ENCODE measurements at places on chromosomes 11 and 22.
A peak's percentile ranks its signal among the peaks of the same experiment; 100 is the strongest.

- no peak overlapping the region for H3K27ac ChIP-seq
- H3K27me3 ChIP-seq, result no peaks in the 10 kb centered on the region
- H3K36me3 ChIP-seq, result peaks cover 5% of the 10 kb centered on the region
- no peak for DNase-seq
Measured at GRCh38 chr11:65275906-65276305, 14.1 kb downstream of the POLA2 start.

- H3K27ac ChIP-seq, result no peak overlapping the region
- no peaks in the 10 kb centered on the region for H3K36me3 ChIP-seq
- no peaks in the 10 kb centered on the region for H3K27me3 ChIP-seq
- no peak for DNase-seq
- H3K4me1 ChIP-seq, result no peaks in the 10 kb centered on the region
Measured at GRCh38 chr11:76714493-76714892, 43.9 kb upstream of the LRRC32 start.

DNA sequence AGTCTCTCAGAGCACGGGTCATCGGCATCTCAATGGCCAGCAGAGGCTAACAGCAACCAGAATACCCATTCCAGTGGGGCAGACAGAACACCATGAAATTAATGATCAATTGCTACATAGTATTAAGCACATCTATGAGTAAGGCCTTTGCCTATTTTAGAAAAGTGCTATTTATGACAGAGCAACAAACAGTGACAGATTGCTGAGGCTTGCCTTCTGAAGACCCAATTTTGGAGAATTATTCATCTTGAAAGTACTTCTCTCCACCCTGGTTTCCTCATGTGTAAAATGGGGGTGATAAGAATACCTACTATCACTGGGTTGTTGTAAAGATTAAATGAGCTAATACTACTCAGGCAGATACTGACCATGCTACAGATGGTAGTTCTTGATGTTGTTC is 232.7 kb downstream of the TENM4 start:
- H3K4me3 ChIP-seq, result no peak overlapping the region
- H3K36me3 ChIP-seq, result no peaks in the 10 kb centered on the region
- H3K27ac ChIP-seq, result no peak overlapping the region

DNA sequence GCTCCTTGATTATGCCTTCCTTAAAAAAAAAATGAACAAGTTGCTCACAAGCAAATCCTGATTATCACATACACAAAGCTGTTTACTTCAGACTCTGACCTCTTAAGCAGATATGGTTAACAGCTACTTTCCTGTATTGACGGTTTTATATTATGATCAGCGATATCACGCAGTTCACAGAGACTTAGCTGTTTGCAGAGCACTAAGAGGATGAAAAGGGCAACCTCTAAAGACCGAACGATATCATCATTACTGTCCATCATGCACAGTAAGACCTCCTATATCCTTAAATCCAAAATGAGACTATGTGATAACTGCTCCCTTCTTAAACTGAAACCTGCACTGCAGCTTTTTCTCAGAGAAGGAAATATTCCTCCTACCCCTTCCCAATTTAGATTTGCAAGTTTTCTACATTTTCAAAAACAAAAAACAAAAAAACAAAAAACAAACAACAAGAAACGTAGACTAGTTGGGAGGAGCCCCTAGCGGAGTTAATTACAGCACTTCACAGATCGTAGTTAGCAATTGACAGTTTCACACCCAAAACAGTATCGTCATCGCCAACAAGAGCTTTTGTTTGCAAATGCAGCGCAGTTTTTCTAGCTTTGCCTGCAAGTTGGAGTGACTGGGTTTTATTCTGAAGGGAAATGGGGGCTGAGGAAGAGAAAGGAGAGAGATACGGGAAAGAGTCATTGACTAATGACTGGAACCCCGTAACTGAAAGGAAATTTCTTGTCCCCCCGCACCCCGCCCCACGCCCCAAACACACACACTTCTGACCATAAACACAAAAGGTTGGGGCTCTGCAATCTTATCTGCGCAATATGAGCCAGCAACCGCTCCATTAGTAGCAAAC is 1.2 kb downstream of the DDX6 start:
- H3K27me3 ChIP-seq, result no peaks in the 10 kb centered on the region
- peak overlapping the region; percentile 96 for H3K27ac ChIP-seq
- no peak for DNase-seq

DNA sequence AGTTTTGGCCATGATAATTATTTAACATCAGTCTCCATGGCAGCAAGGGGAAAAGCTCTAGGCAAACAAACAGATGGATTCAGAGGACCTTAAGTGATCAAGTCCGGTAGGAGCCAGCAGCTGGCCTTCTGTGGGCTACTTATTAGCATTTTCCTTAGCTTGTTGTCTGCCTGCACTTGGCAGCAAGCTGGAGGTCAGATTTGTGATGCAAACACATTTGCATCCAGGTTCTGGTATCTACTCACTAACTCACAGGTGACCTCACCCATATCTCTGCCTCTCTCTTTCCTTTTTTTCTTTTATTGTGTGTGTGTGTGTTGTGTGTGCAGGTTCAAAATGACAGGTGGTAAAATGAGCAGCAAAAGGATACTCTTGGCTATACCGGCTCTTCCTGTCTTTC is 32.3 kb downstream of the ARHGAP42 start:
- no peaks in the 10 kb centered on the region for H3K36me3 ChIP-seq
- DNase-seq, result no peak
- H3K4me3 ChIP-seq, result no peak overlapping the region
- H3K27ac ChIP-seq, result no peak overlapping the region
- H3K4me1 ChIP-seq, result peaks cover 16% of the 10 kb centered on the region

DNA sequence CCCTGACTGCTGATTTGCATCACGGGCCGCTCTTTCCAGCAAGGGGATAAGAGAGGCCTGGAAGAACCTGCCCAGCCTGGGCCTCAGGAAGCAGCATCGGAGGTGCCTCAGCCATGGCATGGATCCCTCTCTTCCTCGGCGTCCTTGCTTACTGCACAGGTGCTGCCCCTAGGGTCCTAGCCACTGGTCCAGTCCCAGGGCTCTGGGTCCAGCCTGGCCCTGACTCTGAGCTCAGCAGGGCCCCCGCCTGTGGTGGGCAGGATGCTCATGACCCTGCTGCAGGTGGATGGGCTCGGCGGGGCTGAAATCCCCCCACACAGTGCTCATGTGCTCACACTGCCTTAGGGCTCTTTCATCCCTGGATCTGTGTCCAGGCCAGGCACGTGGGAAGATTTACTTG is 7.0 kb upstream of the IGLL5 start:
- no peak for DNase-seq
- no peak overlapping the region for H3K4me3 ChIP-seq
- H3K27ac ChIP-seq, result no peak overlapping the region
- H3K36me3 ChIP-seq, result no peaks in the 10 kb centered on the region
- no peaks in the 10 kb centered on the region for H3K4me1 ChIP-seq
- no peaks in the 10 kb centered on the region for H3K27me3 ChIP-seq

- no peaks in the 10 kb centered on the region for H3K36me3 ChIP-seq
- no peak overlapping the region for H3K4me3 ChIP-seq
- H3K27me3 ChIP-seq, result no peaks in the 10 kb centered on the region
- no peak for DNase-seq
- peaks cover 22% of the 10 kb centered on the region for H3K4me1 ChIP-seq
Measured at GRCh38 chr11:86988351-86988881, 33.2 kb upstream of the FZD4 start.

DNA sequence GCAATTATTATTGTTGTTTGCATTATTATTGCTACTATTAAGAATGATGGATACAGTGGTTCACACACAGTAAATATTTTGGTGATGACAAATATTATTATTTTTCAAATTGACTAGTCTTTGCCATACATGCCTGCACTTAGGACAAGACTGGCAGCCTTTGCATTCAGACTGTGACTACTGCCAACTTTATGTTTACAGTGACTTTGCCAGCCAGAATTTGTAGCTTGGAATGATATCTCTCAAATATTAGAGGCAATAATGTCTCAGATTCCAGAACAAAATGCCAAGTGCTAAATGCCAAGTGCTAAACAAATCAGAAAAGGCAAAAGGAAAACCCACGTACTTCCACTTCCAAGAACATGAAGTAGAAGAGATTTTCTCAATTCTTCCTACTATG is 823.1 kb downstream of the DLG2 start:
- no peak for DNase-seq
- no peak overlapping the region for H3K4me3 ChIP-seq
- H3K27me3 ChIP-seq, result no peaks in the 10 kb centered on the region
- H3K27ac ChIP-seq, result no peak overlapping the region
- H3K36me3 ChIP-seq, result no peaks in the 10 kb centered on the region
- no peaks in the 10 kb centered on the region for H3K4me1 ChIP-seq

DNA sequence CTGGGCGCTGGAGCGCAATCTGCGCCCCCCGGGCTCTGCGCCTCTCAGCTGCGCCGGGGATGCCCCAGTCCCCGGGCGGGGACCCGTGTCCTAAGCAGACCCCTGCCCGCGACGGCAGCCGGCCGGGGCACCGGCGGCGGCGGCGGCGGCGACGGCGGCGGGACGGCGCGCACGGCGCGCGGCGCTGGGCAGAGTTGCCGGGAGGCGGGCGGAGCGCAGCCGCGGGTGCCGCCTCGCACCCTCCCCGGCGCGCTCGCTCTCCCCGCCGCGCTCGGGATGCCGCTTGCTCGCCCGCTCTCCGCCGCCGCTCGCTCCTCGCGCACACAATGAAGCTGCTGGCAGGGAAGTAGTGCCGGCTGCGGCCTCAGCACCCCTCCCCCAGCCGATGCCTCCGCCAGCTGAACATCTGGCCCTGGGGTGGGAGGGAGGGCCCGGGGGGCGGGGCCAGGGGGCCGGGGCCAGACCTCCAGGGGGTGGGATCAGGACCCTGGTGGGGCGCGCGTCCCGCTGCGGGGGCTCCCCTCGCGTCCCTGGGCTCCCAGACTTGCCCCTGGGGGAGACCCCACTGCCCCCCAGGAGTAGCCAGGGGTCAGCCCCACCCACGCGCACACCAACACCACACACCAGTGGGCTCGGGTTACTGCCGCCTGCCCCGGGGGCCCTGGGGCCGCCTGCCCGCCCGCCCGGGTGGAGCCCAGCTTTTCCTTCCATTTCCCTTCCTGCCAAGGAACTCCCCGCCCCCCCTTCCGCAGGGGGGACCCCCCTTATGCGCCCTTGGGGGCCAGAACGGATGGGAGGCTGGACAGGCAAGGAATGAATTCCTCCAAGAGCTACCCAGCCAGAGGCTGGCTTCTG is at the start of gene RCOR2:
RCOR2 (minus strand) TSS at position 328 of the 855 bp plus-strand sequence. CDS start 708 bp downstream, outside the sequence.
- peak within 1 kb of the TSS; percentile 73 for H3K4me3 ChIP-seq
- H3K27me3 ChIP-seq, result no peaks in the 10 kb centered on the region
- peaks cover 58% of the 10 kb centered on the region for H3K4me1 ChIP-seq

GRCh38 chr11:121067962-121068647 is 32.9 kb upstream of the TECTA start:
- H3K27ac ChIP-seq, result no peak overlapping the region
- H3K4me3 ChIP-seq, result no peak overlapping the region
- H3K27me3 ChIP-seq, result no peaks in the 10 kb centered on the region
- peaks cover 12% of the 10 kb centered on the region for H3K4me1 ChIP-seq
- DNase-seq, result no peak
- H3K36me3 ChIP-seq, result no peaks in the 10 kb centered on the region

DNA sequence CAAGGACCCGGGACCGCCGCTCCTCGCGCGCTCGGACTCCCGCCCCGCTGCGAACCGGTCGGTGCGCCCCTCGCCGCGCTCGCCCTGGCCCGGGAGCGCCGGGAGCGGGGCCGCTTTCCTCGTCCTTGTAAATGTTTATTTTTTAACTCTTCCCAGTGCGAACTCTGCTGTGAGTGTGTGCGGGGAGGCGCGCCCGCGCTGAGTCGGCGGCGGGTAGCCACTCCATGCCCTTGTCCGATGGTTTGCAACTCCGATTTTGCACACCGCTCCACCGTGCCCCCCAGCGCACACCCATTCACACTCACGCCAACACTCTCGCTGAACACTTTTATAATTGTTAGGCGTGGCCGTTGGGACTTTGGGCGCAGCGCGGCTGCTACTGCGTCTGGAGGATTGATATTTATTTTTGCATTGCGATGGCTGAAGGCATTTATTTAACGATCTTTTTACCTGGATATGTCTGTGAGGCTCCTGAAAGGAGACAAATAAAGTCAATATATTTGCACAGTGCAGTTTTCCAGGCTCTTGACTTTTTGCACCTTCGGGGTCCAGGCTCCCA is 1.0 kb downstream of the C11orf96 start:
- no peaks in the 10 kb centered on the region for H3K27me3 ChIP-seq
- no peaks in the 10 kb centered on the region for H3K36me3 ChIP-seq

DNA sequence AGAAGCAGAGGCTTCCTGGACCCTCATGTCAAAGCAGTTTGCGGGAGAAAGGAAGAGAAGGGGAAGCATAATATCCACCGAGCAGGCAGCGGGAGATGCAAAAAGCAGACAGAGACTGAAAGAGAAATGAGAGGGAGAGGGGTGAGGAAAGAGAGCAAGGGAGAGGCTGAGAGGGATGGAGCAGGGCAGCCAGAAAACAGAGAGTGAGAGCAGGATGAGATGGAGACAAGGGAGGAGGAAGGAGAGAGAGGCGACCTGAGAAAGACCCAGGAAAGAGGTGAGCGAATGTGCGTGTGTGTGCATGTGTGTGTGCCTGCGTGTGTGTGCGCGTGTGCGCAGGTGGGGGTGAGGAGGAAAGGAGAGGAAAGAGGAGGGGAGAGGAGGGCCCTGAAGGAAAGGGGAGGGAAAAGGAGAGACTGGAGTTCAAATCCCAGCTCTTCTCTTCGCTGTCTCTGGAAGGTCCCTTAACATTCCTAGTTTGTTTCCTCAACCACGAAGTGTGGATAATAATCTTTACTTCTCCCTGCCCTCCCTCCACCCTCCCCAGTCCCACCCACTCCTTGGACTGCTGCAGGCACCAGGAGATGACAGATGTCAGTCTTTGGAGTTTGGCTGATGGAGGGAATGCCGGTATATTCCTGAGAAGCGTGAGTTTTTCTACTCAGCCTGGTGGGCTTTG is 67.9 kb downstream of the ISX start:
- no peak for DNase-seq
- H3K4me1 ChIP-seq, result no peaks in the 10 kb centered on the region
- H3K27me3 ChIP-seq, result no peaks in the 10 kb centered on the region
- H3K27ac ChIP-seq, result no peak overlapping the region
- H3K36me3 ChIP-seq, result no peaks in the 10 kb centered on the region

- H3K27me3 ChIP-seq, result no peaks in the 10 kb centered on the region
- no peaks in the 10 kb centered on the region for H3K36me3 ChIP-seq
- H3K4me3 ChIP-seq, result no peak overlapping the region
- no peak for DNase-seq
- no peak overlapping the region for H3K27ac ChIP-seq
Measured at GRCh38 chr11:95715777-95716241, 73.8 kb downstream of the FAM76B start.

GRCh38 chr11:93895106-93895862 is 44.9 kb upstream of the VSTM5 start:
- no peaks in the 10 kb centered on the region for H3K36me3 ChIP-seq
- peak overlapping the region; percentile 4 for H3K4me3 ChIP-seq
- no peaks in the 10 kb centered on the region for H3K4me1 ChIP-seq
- no peak for DNase-seq
- no peaks in the 10 kb centered on the region for H3K27me3 ChIP-seq

- no peak overlapping the region for H3K27ac ChIP-seq
- H3K27me3 ChIP-seq, result no peaks in the 10 kb centered on the region
Measured at GRCh38 chr11:119147604-119148333, 1.1 kb upstream of the ABCG4 start.
